ENCODE measurements at places on chromosomes 6 and 20.

DNA sequence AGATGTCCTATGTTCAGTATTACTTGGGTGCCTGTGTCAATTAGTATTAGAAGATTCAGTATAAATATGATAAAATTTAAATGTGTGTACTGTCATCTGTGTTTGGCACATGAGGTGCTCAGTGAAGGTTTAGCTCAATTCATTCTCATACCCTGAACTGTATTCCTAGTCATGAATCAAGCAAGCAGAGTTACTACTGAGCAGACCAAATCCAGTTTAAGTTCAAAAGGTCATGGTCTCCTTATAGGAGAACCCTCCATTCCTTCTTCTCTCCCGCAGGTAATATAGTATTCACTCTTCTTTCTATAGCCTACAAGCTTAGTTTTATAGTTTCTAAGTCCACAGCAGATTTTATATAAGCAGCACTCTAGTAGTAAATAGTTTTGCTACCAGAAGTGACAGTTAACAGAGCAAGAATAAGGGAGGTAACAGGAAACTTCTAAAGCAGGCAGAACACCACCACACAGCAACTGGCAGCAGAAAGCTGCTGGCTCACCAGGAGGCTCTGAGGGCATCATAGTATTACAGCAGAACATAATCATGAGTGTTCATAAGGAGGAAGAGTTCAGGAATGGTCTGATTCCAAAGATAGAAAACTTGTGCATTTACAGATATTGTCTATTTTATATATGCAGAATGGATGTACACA lies 133.2 kb downstream of the SLC16A10 start:
- DNase-seq: no peak

GRCh38 chr6:95263840-95264239 lies 313.5 kb upstream of the MANEA start:
- no peak for DNase-seq

DNA sequence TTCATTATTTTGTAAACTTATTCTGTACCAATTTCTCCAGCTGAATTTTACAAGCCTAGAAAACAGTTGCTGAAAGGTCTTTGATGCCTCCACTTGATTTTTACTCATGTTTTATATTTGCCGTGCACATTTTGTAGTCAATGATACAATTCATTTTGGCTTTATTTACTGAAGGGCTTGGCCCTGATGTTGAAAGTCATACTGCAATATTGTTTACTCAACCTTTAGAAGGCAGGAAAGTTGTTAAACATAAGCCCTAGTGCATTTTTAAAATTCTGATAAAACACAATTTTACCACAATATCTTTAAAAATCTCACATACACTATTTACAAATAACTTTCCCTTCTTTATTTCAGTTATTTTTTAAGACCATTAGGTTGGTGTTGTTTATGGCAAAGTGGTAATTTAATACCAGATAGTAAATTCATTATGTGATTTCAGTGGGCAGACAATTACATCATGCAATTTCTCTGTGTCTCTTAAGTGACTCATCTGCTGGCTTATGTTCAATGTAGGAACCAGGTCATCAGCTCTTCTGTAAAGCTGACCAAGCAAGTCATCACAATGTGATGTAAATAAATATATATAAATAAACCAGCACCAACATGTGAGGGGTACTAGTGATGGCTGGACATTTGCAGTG lies 121.1 kb upstream of the SLC35B3 start:
- no peak for DNase-seq

DNA sequence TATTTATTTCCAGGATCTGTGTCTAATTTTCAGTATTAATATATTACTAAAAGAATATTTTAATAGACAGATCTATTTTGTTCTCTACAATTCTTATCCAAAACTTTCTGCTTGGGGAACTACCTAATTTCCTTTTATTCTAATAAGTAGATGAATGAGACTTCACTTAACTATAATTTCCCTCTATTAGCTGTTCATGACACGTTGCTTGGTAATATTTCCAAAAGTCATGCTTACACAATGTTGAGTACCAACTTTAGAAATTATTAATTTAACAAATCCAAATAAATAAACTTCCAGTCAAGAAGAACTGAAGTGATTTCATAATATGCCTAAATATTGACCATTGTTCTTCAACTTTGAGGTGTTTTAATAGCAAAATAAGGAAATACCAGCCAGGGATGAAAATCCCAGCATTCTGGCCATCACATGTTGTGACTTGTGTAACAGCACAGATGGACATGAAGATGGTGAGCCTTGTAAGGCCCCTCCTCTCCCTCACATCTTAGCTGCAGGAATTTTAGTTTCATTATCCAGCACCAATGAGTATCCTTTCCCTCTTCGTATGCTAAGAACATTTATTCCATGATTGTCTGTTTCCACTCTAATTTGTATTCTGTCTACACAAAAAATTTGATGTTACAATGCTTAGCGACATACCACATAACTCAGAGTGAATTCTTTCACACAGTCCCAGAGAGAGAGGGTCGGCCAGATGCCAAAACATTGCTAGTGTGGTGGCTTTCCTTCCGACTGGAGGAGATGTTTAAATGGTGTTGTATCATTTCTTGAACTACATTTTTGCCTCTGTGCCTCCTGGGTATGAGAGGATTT lies 137.5 kb downstream of the FOXA2 start:
- DNase-seq: no peak

- DNase-seq: no peak
Measured at GRCh38 chr20:32567384-32568178, 17.6 kb downstream of the NOL4L start.

DNA sequence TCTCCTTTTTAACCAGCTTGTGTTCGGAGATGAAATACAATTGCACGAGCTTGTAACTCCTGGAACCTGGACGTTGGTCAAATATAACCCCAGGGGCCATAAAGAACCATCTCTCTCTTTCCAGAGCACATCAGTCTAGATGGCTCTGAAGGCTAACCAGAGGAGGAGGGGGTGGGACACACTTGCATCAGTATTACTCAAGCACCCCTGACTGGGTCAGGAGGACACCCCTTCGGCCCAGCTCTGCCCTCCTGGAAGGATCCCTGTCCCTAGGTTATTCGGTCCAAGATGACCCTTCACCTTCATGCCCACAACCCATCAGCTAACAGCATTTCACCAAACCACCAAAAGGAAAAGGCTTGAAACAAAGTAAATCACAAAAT lies 67.1 kb downstream of the FYN start:
- DNase-seq: no peak

DNA sequence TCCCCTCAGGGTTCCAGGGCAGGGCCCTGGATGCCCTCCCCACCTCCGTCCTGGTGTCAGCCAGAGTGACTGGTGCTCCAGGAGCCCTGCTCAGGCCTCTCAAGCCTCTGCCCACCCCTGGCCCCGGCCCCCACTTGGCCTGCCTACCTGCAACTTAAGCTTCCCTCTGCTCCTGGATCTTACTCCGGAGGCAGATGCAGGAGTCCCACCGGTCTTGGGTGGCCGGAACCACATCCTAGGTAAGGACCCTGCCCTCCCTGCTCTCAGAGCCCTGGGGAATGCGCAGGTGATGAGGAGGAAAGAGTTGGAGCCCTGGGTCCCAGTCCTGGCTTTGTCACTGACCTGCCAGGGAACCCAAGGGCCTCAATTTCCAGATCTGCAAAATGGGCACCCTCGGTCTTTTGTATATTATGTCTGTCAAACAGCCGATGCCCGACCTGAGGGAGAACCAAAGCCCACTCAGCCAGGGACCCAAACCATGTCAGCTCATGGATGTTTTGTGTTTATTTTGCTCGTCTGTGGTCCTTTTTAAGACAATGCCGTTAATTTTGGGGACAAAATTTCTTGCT lies 34.5 kb upstream of the BPIFA2 start:
- no peak for DNase-seq

- peak; percentile 32 for DNase-seq
Measured at GRCh38 chr20:60137657-60138245, 179.5 kb downstream of the CDH26 start.

- DNase-seq: no peak
Measured at GRCh38 chr6:71486461-71486860, 197.8 kb downstream of the OGFRL1 start.

DNA sequence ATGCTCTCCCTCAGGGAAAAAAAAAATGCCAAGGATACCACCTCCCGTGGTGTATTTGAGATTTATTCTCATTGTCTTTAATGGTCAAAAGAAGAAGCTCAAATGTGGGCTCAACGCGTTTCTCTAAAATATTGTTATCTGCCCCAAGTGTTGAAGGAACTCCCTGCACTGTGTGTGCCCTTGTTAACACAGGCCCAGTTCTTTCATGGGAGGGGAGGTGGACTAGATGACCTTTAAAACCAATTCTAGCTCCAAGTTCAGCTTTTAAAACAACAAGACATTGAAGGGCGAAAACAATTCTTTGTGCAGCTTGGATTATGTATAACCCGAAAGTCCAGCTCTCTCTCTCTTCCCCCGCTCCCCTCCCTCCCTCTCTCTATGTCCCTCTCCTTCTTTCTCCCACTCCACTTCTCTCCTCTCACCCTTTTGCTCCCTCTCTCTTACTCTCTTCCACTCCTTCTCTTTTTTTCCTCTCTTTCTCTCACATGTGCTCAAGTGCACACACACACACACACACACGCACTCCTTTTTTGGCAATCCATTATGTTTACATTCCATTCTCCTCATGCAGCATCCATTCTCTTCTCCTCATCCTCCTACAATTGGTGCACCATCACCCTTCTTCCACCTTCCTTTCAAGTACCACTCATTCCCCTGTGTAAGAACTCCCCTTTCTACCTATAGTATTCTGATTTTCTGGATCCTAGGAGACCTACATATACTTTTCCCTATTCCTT lies 8.5 kb downstream of the HLA-DMB start:
- no peak for DNase-seq

GRCh38 chr20:63846128-63846771 lies 15.0 kb upstream of the ABHD16B start:
- DNase-seq: no peak

- DNase-seq: no peak
Measured at GRCh38 chr6:40325791-40326190, 261.4 kb downstream of the LRFN2 start.

- no peak for DNase-seq
Measured at GRCh38 chr6:152379423-152379822, 257.7 kb downstream of the SYNE1 start.

- no peak for DNase-seq
Measured at GRCh38 chr6:24219670-24220069, 93.7 kb downstream of the NRSN1 start.

DNA sequence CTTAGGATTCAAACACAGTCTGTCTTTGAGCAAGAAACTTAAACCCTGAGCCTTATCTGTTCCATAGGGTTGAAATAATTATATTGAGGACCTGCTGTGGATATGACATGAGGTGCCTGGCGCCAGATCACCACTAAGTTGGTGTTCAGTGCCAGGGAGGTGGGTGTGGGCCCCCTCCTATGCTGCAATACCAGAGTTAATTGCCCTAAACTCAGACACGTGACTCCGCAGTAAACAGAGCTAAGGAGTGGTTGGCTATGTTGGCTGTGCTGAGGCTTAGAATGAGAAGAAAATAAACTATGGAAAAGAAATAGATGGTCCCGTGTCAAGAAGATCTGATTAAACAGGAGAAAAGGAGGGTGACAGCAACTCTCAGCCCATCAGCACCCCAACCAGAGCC lies 419.4 kb upstream of the JARID2 start:
- no peak for DNase-seq

- no peak for DNase-seq
Measured at GRCh38 chr20:51346686-51347485, 195.6 kb downstream of the NFATC2 start.

Measured in activated CD4-positive, alpha-beta T cell treated with anti-CD3 and anti-CD28 coated beads, Interleukin-2, amount 10 ng/mL, durations not matched to agents 7 days and 5 days (primary cell).